Activated effector memory CD4-positive, alpha-beta T cell treated with Interleukin-2 at 50 U/mL for 16 hours (primary cell): ENCODE measurements at places on chromosomes 2 and 18.

DNA sequence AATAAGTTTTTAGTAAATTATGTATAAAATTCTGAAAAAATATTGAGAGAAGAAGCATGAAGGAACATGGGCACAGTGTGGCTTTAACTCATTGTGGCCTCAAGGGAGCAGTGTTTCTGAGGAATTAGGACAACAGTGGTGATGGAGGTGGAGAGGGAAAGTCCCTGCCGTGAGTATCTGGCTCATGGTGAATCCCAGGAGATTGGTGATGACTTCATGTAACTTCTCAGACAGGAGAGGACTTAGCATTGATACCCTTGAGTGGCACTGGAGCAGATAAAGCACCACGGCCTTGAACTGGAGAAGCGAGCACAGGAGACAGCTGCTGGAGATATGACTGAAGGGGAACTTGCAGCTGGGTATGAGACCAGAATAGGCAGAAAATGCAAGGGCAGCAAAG is 35.0 kb upstream of the LRP1B start:
- no peak for DNase-seq

- no peak for DNase-seq
These were observed 13.2 kb downstream of the SH2D6 start for GRCh38 chr2:85431570-85432205.

DNA sequence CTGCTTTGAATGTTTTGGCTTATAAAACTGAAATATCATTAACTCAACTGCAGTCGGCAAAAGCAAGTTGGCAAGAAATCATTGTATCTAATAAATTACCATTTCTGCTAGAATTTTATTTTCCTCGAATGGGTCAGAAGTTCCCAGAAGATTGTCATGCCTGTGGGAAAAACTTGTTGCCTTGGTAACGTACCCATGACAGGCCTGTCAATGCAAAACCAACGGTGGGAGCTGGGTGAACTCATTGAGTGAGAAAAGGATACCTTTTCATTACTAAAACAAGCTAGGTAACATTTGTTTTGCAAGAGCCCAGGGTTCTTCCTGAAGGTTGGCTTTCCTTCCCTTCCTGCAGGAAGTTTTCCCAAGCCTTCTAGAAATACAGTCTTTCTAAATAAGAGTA is 9.5 kb downstream of the PLB1 start:
- no peak for DNase-seq

- DNase-seq = peak; percentile 74
These were observed 12.1 kb downstream of the CD226 start for GRCh38 chr18:69935319-69936190.

- DNase-seq = no peak
These were observed 197.6 kb downstream of the LRP1B start for GRCh38 chr2:141933226-141933625.

GRCh38 chr2:67938053-67938452 is 124.8 kb downstream of the C1D start:
- DNase-seq = no peak

GRCh38 chr2:59237311-59237710 is 996.2 kb upstream of the FANCL start:
- DNase-seq = no peak

DNA sequence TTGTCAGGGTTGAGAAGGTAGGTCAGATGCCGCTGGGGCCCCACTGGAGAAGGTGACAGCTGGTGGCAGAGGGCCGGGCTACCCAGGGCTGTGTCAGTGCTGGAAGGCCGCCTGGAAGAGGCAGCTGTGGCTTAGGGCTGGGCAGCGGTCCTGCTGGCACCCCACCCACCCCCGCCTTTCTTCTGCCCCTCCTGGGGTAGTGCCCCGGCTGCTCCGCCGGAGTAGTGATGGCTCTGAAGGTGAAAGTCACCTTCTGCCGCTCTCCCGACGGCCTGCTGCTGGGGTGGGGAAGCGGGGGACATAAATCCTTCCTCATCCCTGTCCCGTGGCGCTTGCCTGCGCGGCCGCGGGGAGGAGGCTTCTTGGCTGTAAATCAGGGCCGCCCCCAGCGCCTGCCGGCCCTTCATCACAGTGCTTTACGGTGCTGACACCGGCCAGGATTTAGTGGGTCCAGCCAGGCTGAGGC is 332.2 kb downstream of the DYSF start:
- DNase-seq = no peak

- no peak for DNase-seq
These were observed 8.7 kb upstream of the COX7A2L start for GRCh38 chr2:42369532-42370229.

DNA sequence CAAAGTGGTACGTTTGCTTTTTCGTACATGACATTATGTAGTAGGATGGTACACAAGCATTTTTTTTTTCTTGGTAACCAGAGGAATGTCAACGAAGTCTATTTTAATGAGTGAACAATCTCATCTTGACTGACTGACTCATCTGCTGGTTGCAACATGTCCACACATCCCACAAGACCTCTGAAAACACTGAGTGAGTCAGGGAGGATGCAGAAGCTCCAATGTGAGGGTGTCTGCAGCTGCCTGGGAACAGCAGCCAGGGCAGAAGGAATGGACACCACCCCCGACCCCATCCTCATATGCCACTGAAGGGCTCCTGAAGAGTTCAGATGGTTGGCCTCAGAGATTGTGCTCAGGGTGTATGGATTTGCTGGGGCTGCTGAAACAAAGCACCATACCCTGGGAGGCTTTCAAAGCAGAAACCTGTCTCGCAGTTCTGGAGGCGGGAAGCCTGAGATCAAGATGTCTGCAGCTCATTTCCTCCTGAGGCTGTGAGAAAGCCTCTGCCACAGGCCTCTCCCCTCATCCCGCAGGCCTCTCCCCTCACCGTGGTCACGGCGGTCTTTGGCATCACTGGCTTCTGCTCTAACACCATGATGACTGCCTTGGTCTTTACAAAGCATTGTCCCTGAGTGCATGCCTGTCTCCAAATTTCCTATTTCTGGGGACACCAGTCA is 124.6 kb downstream of the LRATD1 start:
- no peak for DNase-seq

DNA sequence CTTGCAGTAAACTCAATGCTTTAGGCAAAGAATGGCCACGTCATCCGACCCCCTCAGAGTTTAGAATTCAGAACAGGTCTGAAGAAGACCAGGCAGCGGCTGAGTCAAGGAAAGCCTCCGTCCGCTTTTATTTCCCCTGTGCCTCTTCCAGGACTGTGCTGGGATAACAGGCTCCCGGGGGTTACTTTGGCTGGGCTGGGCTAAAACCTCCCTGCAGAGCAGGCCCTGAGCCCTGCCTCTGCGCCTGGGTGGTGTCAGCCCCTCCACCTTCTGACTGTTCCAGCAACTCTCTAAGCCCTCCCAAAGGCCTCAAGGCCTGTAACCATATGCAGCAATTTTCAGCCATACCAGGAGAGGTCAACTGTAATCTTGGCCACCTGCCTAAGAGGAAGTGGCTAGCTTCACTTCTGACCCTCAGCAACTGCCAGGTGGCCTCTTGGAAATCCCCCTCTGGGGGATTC is 166.5 kb downstream of the RPIA start:
- no peak for DNase-seq
